ENCODE measurements at places on chromosomes 2 and 18.

DNA sequence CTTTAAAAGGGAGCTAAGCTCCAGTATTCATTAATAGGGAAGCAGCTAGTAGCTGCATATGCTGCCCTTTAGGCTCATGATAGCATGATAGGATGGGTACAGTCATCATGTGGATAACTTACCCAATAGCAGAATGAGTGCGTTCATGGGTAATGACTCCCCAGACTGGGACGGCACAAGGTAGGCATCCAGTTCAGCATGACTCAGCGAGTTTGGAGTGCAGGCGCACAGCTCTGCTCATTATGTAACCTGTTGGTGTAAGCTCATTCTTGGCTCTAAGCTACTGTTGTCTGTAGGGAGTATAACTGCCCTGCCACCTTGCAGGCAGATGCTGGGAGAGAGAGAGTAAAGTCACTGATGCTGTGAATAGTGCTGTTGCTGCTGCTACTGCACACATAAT is 209.2 kb upstream of the SYT4 start:
- DNase-seq, result no peak

DNA sequence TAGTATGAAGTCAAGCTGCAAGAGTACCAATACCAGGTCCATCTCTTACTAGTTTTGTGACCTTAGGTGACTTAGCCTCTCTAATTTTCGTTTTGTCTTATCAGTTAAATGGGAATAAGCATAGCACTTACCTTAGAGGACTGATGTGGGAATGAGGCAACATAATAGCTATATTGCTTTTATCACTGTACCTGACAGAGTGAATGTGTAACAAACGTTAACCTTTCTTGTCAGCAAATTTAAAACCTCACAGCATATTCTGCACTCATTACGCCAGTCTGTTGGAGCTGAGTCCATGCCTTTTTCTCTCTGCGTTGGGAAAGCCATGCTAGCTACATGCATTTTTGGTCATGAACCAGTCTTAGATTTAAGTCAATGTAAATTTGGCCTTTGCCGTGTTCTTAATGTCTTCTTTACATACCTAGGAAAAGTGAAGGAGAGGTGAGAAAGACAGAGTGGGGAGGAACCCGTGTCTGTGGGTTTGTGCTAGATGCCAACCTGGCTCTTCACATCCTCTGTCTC is at the start of gene IL36B:
Gene IL36B (minus strand): TSS at position 472 of the 522 bp plus-strand sequence.
- no peak for DNase-seq

- no peak for DNase-seq
These were observed 31.7 kb upstream of the CYBRD1 start for GRCh38 chr2:171490577-171490976.

- DNase-seq, result no peak
These were observed 4.6 kb downstream of the RPS27A start for GRCh38 chr2:55236992-55237543.

GRCh38 chr2:138718405-138718804 is 61.8 kb downstream of the NXPH2 start:
- no peak for DNase-seq

DNA sequence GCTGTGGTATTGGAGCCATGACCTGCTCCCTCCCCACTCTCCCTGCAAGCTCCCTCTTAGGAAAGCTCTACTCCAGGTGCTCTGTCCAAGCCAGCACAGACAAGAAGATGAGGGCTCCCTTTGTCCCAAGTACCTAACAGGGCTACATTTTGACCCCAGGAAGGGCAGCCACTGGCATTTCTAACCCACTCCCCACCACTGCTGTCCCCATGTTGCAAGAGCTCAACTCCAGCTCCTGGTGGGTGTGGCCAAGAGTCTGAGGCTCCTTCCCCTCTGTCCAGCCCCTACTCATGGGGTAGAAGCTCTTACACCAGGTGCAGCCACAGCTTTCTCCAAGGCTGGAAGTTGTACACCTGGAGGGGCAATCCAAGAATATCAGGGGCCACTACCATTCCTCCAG is 127.0 kb upstream of the NPAS2 start:
- DNase-seq, result no peak

- no peak for DNase-seq
These were observed 157.1 kb downstream of the RIT2 start for GRCh38 chr18:42958353-42958752.

DNA sequence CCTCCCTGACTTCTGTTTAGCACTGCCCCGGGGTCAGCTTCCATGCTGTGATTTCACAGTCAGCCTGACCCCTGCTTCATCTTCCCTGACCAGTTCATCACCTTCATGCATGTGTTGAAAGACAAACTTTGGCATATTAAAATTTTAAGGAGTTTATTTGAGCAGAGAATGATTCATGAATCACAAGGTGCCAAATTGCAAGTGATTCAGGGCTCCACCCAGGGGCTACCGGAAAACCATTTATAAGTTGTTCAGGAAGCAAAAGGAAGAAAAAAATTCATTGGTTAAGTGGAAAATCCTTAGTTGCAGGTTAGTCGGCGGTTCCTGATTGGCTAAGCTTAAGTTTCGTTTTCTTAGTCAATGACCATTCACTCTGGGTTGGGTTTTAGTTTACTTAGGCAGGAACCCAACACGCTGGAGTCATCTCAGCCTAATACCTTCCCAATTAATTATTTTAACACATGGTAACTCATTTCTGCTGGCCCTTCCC is 10.6 kb downstream of the IL1F10 start:
- no peak for DNase-seq

DNA sequence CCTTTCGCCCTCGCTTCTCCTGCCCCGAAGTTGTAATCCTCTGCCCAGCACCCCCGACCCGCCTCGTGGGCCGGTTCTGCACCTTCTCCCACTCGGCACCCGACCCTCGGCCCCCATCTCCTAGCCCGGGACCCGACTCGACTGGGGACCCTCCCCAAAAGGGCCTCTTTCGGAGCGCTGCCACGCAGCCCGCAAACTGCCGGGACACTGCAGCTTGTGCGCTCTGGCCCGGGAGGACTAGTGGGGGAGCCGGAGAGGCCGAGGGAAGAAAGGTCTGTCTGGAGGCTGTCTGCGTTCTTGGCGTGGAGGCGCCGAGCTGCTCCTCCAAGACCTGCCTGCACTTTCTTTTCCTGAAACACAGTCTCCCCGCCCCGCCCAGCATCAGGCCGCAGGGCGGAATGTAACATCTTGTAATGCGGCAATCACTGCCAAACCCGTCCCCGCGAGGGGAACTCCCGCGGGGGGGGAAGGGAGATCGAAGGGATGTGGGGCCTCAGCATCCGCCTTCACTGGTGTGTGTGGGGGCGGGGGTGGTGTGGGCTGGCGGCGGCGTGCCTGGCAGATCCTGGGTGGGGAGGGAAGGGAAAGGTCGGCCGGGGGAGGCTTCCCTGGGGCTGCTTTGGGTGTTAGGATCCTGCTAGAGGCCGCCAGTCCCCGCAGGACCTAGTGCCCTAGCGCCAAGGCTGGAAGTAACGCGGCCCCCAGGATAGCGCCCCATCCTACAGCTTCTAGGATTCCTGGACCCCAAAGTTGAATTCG is 7.4 kb downstream of the DLX2 start:
- peak; percentile 44 for DNase-seq
